ENCODE measurements at places on chromosomes 6 and 20. TPM values are rescaled to one million over a fixed set of nuclear protein-coding genes. Genes with fewer than 3 reads are reported as not detected.

DNA sequence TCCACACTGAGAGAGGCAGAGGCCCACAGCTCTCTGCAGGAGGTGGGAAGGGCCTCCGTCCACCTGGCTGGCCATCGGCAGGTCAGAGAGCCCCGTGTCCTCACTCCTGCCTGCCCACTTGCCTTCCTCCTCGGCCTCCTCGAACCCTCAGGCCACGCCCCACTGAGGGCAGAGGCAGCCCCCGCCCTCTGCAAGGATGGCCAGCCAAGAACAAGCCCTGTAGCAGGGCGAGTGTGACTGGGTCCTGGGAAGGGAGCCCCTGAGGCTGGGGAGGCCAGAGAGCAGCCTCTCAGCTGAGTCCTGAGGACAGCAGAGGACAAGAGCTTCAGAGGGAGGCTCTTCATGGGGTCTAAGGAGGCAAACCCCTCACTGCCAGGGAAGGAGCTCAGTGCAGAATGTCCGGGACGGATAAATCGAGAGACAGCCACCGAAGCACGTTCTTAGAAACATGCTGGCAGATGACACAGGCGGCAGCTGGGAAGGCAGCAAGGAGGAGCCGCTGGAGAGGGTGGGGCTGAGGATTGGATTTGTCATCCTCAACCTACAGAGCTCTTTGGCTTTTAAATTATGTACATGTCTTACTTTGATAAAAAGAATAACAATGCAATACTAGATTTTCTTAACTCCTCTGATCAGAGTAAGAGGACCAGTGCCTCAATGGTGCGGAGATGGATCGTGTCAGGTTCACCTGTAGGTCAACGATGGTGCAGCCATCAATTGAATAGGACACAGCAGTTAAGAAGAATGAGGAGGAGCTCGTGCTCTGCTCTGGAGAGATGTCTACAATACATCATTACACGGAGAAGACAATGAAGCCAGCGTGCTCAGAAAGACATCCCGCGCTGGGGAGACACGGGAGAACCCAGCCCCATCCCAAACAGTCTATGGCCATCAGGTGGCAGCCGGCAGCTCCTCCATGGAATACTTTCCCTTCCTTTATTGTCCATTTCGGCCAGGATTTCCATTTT, 53.0 kb downstream of the GNAS-AS1 start:
- H3K4me1 ChIP-seq: no peaks in the 10 kb centered on the region
- H3K36me3 ChIP-seq: no peaks in the 10 kb centered on the region
- DNase-seq: no peak
- H3K27me3 ChIP-seq: no peaks in the 10 kb centered on the region

- no peak overlapping the region for H3K4me3 ChIP-seq
- DNase-seq: no peak
- no peaks in the 10 kb centered on the region for H3K36me3 ChIP-seq
- H3K27me3 ChIP-seq: peaks cover 1% of the 10 kb centered on the region
- no peak overlapping the region for H3K27ac ChIP-seq
These were observed 12.3 kb downstream of the OR2H2 start for GRCh38 chr6:29597184-29597583.

DNA sequence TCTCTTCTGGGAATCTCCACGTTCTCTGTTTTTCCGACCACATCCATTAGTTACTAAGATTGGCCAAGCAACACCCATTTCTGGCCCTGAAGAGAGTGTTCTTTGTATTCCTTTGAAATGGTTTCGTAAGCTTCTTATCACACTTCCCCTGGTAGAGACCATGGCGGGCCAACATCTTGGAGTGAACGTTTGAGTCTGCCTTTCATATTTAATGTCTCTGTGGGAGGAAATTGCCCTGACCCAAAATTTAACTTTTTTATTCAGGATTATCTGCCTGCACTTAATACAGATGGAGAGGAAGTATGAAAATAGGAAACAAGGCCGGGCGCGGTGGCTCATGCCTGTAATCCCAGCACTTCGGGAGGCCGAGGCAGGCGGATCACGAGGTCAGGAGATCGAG, 177.0 kb upstream of the SNX9 start:
- H3K27ac ChIP-seq: no peak overlapping the region
- H3K27me3 ChIP-seq: no peaks in the 10 kb centered on the region
- no peak for DNase-seq
- no peak overlapping the region for H3K4me3 ChIP-seq

DNA sequence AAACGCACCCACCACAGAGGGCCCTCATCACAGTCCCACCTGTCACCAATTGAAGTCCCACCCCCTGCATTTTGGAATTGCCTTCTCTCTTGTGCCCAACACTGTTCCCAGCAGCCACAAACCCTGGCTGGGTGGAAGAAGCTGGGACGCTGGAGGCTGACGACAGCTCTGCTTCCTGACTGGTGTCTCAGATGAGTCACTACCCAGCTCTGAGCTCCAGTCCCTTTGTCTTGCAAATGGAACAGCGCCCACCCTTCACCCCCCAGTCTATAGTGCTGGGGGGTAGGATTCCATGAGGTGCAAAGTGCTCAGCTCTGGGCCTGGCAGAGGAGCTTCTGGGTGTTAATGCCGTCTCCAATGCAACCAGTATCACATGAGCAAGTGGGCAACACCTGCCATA, 85.3 kb downstream of the DLGAP4 start:
- DNase-seq: no peak
- H3K27ac ChIP-seq: no peak overlapping the region
- no peaks in the 10 kb centered on the region for H3K4me1 ChIP-seq

- H3K36me3 ChIP-seq: no peaks in the 10 kb centered on the region
- H3K4me1 ChIP-seq: no peaks in the 10 kb centered on the region
- DNase-seq: no peak
These were observed 74.5 kb upstream of the MARCKS start for GRCh38 chr6:113782636-113783035.

DNA sequence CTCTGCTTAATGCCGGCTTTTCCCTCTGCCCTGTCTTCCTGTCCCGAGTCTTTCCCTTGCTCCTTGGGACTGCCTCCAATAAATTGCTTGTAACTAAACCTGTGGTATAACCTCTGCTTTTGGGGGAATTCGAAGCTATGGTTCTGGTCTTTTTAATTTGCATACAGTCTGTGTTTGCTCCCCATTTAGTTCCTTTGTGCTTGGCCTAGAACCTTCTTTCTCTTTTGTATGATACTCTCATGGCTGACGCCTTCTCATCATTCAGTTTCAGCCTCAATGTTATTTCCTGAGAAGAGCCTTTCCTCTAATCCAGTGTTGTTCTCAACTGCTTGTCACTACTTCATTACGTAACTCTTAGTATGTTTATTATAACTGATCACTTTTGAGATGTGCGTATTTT, 248.0 kb downstream of the PHF3 start:
- no peak overlapping the region for H3K27ac ChIP-seq
- no peaks in the 10 kb centered on the region for H3K27me3 ChIP-seq
- no peaks in the 10 kb centered on the region for H3K36me3 ChIP-seq
- H3K4me3 ChIP-seq: no peak overlapping the region
- H3K4me1 ChIP-seq: no peaks in the 10 kb centered on the region
- DNase-seq: no peak

- H3K36me3 ChIP-seq: no peaks in the 10 kb centered on the region
- H3K4me3 ChIP-seq: no peak overlapping the region
- peaks cover under 1% of the 10 kb centered on the region for H3K4me1 ChIP-seq
- no peaks in the 10 kb centered on the region for H3K27me3 ChIP-seq
These were observed 380.3 kb upstream of the JARID2 start for GRCh38 chr6:14865531-14866100.

The PRR3 gene
- total RNA-seq: 1.8 TPM

GRCh38 chr6:104728448-104728847, 131.3 kb downstream of the HACE1 start:
- no peaks in the 10 kb centered on the region for H3K4me1 ChIP-seq
- H3K27me3 ChIP-seq: no peaks in the 10 kb centered on the region
- H3K4me3 ChIP-seq: no peak overlapping the region
- DNase-seq: no peak

DNA sequence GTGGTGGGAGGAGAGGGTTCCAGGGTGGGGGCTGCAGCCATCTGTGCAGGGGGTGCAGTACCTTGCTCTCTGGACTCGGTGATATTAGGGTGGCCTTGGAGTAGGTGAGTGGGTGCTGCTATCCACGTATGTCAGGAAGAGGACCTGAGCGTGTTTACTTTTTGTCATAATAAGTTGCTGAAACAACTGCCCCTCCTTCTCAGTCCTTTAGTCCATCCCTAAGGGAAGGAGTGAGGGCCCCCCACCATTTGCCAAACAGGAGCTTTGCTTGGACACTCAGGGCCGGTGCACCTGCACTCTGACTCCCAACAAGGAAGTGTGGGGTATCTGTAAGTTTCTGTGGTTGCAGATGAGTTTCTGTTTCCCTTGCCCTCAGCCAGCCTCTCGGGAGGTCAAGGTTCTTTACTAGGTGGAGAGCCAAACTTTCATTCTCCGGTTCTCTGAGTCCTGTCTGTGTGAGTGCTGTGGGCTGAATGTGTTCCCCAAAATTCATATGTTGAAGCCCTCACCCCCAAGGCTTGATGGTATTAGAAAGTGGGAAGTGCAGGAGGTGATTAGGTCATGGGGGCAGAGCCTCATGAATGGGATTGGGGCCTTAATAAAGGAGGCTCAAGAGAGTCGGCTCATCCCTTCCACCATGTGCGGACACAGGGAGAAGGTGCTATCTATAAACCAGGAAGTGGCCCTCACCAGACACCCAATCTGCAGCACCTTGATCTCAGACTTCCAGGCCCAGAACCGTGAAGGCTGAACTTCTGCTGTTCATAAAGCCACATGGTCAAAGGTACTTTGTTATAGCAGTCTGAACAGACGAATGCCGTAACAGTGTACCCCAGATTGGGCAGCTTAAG, 19.6 kb upstream of the CCR6 start:
- no peak for DNase-seq
- H3K27me3 ChIP-seq: no peaks in the 10 kb centered on the region
- no peak overlapping the region for H3K27ac ChIP-seq
- H3K4me1 ChIP-seq: no peaks in the 10 kb centered on the region

The SAPCD1 gene
- total RNA-seq: not detected

The RRAGD gene
- 123 TPM for total RNA-seq

DNA sequence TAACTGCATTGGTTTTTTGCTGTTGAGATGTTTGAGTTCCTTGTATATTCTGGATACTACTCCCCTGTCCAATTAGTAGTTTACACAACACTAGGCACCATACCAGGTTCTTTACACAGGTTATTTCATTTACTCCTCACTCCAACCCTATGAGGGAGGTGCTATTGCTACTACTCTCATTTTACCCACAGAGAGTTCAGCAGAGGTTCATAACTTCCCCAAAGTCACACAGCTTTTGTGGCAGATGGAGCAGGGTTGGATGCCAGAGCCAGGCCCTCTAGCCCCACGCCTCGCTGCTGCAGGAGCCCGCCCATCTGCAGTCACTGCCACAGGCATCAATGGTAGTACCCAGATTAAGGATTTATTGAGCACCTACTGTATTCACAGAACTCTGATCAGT, 61.7 kb upstream of the MAP3K4 start:
- no peak overlapping the region for H3K27ac ChIP-seq
- H3K4me3 ChIP-seq: no peak overlapping the region
- H3K36me3 ChIP-seq: no peaks in the 10 kb centered on the region
- peaks cover 32% of the 10 kb centered on the region for H3K27me3 ChIP-seq

- no peaks in the 10 kb centered on the region for H3K36me3 ChIP-seq
- no peak for DNase-seq
- no peaks in the 10 kb centered on the region for H3K4me1 ChIP-seq
- peaks cover 3% of the 10 kb centered on the region for H3K27me3 ChIP-seq
- H3K27ac ChIP-seq: no peak overlapping the region
These were observed 928.9 kb downstream of the TFAP2A start for GRCh38 chr6:9485992-9486391.

DNA sequence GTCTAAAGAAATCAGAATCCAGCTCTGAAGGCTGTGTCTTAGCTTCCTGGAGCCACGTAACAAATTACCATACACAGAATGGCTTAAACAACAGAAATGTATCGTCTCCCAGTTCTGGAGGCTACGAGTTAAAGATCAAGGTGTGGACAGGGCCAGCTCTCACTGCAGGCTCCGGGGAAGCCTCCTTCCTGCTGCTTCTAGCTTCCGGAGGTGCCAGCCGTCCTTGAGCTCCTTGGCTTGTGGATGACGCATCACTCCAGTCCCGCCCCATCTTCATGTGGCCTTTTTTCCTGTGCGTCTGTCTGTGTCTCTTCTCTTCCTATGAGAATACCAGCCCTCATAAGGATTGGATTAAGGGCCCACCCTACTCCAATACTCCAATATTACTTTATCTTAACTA, 319.1 kb upstream of the QKI start:
- H3K4me3 ChIP-seq: no peak overlapping the region
- no peaks in the 10 kb centered on the region for H3K27me3 ChIP-seq
- no peak overlapping the region for H3K27ac ChIP-seq
- no peak for DNase-seq
- H3K36me3 ChIP-seq: no peaks in the 10 kb centered on the region

The SLC17A4 gene
- not detected for total RNA-seq

The SYCP2L gene
- total RNA-seq: not detected

DNA sequence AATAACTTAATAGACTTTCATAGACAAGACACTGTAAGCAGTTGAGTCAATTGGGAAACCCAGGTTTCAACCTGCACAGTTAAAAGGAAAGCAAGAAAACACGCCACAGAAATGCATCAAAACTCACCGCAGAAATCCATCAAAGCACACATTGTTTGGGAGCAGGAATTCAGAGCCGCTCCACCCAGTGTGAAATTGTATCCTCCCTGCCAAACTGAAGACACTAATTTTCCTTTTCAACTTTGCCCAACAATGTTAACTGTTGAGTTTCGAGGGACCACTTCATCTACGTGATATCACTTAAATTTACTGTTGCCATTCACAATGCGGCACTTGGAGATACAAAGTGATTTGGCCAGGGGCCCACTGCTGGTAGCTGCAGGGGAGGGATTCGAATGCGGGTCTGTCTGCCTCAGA, 92.7 kb downstream of the DACT2 start:
- no peaks in the 10 kb centered on the region for H3K36me3 ChIP-seq
- H3K4me1 ChIP-seq: no peaks in the 10 kb centered on the region
- H3K4me3 ChIP-seq: no peak overlapping the region
- H3K27me3 ChIP-seq: no peaks in the 10 kb centered on the region

DNA sequence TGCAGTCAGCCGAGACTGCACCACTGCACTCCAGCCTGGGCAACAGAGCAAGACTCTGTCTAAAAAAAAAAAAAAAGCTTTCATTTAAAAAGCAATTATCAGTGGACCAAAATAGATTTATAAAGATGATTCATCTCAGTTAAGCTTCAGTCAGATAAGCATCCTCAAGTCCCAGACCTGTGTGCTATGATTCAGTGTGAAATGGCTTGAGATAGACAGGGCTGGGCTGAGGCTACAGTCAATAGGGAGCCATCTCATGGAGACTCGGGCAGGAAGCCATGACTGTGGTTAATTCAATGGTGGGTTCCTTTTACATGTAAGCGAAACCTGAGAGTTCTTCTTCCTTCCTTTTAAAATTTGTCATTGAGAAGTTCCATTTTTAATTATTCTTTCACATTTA, 276.0 kb downstream of the TFAP2A start:
- H3K27ac ChIP-seq: no peak overlapping the region
- no peaks in the 10 kb centered on the region for H3K36me3 ChIP-seq
- no peaks in the 10 kb centered on the region for H3K27me3 ChIP-seq
- no peak for DNase-seq
- no peak overlapping the region for H3K4me3 ChIP-seq

GRCh38 chr6:43827898-43828297, 57.9 kb downstream of the VEGFA start:
- DNase-seq: no peak
- no peaks in the 10 kb centered on the region for H3K4me1 ChIP-seq
- no peak overlapping the region for H3K4me3 ChIP-seq
- no peak overlapping the region for H3K27ac ChIP-seq
- no peaks in the 10 kb centered on the region for H3K27me3 ChIP-seq
- H3K36me3 ChIP-seq: no peaks in the 10 kb centered on the region

The PACRG gene
- total RNA-seq: 1.1 TPM

The PDE10A gene
- 3.1 TPM for total RNA-seq

- no peak for DNase-seq
- no peaks in the 10 kb centered on the region for H3K4me1 ChIP-seq
- no peaks in the 10 kb centered on the region for H3K36me3 ChIP-seq
- no peaks in the 10 kb centered on the region for H3K27me3 ChIP-seq
- H3K4me3 ChIP-seq: no peak overlapping the region
These were observed 55.7 kb upstream of the PREP start for GRCh38 chr6:105458551-105458950.

Data from psoas muscle (tissue), 8 donors.